ENCODE measurements at places on chromosomes 11 and 22. TPM values are rescaled to one million over a fixed set of nuclear protein-coding genes. Genes with fewer than 3 reads are reported as not detected.

The ARVCF gene
- 3.0 TPM for total RNA-seq

- DNase-seq = no peak
Observed at GRCh38 chr11:102809971-102810370, 12.0 kb upstream of the MMP1 start.

The MYRF gene
- total RNA-seq = 0.95 TPM

The GPR83 gene
- total RNA-seq = 0.09 TPM

- DNase-seq = no peak
Observed at GRCh38 chr11:110805756-110806155, 93.5 kb upstream of the ARHGAP20 start.

DNA sequence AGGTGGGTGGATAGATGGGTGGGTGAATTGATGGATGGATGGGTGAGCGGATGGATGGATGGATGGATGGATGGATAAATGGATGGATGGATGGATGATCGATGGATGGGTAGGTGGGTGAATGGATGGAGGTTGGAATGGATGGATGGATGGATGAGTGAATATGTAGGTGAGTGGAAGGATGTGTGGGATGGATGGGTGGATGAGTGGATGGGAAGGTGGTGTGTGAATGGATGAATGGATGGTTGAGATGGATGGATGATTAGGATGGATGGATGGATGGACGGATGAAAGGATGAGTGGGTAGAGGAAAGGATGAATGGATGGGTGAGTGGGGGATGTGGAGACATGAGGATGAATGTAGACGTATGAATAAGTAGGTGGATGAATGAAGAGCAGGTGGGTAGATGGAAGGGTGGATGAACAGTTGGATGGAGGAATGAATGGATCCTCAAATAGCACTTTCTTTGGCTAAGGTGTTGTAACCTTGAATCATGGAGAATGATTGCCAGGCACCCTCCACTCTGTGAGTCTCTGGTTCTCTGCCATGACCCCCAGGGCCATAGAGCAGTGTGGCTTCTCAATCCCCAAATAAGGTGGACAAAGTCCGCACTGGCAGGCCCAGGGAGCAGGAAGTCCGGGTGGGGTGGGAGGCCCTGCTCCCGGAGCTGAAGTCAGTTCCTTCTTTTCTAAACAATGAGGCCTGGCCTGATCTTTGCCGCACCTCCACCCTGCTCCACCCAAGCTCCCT is 36.9 kb downstream of the IGF2 start:
- no peak for DNase-seq

DNA sequence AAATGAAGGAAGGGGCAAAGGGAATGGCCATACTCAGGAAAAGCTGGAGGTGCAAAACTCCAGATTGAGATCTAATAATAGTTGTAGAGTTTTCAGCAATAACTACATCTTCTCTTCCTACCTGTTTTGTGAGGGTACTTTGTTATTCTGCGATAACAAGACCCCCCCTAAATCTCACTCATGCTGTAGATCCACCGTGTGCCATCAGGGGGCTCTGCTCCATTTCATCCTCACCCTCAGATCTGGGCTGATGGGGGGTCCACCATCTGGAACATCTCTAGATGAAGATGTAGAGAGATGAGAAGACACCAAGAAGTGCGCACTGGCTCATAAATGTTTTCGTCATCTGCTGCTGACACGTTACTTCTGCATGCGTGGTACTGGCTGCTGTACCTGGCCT is 135.9 kb upstream of the KIRREL3 start:
- DNase-seq = no peak
